MCF 10A (cell line): ENCODE measurements at places on chromosomes 5 and 9.

DNA sequence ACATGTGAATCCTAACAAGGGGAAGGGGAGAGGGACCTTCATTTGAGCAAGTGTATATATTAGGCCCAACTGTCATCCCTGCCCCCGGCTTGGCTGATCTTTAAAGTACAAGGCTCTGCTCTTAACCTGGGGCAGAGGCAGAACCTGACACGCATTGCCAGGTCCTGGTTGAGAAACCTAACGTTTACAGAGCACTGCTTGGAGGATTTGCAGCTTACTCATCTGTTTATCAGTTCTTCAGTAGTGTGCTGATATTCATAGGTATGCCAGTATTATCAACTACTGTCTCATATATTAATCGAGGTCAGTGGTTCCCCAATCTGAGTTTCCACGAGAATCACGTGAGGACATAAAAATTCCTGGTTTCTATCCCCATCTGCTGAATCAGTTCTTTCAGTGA, 50.4 kb downstream of the ACO1 start:
- no peak for DNase-seq

DNA sequence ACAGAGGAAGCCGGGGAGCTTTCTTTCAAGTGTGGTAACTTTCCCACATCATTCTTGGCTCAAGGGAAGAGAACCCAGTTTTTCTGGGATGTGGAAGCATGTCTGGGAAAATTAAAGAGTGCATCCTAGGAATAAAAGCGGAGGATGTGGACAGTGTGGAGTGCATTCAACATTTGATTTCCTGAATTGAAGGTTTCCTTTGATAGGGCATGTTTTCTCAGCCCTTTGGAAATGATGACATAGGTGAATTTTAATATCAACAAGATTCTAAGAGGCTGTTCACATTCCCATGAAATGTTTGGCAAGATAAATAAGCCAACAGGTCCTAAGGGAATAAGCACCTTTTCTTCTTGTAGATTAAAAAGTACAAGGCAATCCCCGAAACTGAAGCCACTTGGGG, 63.6 kb downstream of the ENTREP1 start:
- no peak for DNase-seq

DNA sequence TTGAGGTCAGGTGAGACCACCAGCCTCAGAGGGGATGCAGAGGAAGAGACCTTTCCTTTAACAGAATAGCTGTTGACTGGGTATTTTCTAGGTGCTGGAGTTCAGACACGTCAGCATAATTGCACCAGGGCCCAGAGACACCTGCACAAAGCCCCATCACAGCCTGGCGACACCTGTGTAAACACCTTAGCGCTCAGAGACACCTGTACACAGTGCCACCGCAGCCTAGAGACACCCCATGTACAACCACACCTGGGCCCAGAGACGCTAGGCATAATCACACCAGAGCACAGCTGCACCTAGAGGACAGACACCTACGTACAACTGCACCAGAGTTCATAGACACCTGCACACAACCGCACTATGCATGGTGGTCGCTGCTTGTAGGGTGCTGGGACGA, 1.0 kb downstream of the TRIP13 start:
- no peak for DNase-seq

- DNase-seq, result no peak
Measured at GRCh38 chr5:152503206-152503605, 98.1 kb upstream of the NMUR2 start.

- peak; percentile 59 for DNase-seq
Measured at GRCh38 chr9:124551472-124552272, 44.5 kb upstream of the NR5A1 start.

DNA sequence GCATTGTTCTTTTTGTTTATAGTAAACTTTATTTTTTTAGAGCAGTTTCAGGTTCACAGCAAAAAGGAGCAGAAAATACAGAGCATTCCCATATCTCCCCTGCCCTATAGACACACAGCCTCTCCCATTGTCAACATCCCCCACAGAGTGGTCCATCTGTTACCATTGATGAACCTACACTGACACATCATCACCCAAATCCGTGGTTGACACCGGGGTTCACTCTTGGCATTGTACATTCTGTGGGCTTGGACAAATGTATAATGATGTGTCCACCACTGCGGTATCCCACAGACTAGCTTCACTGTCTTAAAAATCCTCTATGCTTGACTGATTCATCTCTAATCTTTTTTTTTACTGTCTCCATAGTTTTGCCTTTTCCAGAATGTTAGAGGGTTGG, 120.7 kb upstream of the SPATA31C2 start:
- no peak for DNase-seq

GRCh38 chr5:180328296-180329137, 24.6 kb downstream of the GFPT2 start:
- peak; percentile 97 for DNase-seq

GRCh38 chr5:127754706-127755105, 51.5 kb downstream of the CCDC192 start:
- no peak for DNase-seq

DNA sequence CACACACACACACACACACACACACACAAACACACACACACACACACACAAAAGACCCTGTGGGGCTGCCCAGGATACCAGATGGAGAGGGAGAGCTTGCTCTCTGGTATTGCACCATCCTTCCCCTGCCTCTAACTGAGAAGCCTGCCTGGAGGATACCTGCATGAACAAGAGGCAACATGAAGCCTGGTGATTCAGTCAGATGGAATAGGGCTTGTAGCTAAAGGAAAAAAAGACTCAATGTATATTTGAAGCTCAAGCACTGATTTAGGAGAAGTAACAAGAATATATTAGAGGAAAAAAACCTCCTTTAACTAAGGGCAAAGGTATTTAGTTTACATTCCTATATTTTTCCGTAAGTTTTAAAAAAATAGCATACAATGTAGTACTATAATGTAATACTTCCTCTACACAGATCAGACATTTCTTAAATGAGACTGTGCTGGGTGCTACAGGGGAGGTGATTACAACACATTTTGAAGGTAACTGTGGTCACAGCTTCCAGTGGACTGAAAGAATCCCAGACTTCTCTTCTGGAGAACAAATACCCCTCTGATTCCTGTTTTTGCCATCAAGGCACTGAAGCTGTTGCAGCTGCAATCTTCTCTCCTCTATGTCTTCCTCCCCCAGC, 169.3 kb downstream of the DCP2 start:
- peak; percentile 83 for DNase-seq

DNA sequence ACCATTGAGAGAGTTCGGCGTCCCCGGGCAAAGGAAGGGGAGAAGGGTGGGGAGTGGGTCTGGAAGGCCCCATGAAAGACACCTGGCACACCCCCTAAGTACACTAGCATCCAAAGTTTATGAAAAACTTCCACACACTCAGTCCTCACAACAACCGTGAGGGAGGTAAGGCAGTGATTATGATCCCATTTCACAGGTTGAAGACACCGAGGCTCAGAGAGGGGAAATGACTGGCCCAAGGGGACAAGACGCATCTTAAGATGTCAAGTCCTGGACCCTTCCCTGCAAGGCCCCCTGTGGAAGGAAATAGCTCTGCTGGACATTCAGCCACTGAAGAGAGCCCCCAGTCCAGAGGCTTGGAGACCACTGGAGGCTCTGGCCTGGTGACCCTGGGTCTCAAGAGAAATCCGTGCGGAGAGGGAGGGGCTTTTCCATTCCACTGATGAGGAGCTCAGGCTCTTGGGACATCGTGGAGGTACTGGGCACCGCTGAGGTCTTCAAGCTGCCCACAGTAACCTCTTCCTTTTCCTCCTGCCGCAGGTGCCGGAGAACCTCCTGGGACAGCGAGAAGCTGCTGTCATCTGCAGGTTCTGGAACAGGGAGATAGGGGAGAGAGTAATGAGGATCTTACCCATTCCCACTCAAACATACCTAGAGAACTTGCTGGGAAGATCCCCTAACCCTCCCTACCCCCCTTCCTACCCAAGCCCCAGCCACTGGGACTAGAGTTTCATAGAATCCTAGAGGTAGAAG, 5.2 kb downstream of the SMIM33 start:
- DNase-seq, result no peak

DNA sequence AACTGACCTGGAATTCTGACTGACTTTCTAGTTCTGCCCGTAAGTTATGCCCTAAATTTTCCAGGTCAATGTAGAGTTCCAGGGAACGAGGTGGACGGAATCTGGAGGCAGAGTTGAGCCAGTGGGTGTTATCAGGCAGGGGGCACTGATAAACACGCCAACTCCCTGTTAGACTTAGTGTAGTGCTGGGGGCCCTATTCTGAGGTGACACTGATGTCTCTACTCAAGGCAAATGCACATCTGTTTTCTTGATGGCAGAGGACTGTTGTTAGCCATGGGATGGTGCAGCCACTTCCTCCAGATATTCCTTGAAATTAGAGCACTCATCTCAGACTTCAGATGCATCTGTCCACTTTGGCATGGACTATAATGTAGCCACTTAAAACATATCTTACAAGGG, 83.5 kb downstream of the C9orf152 start:
- DNase-seq, result no peak

GRCh38 chr5:173397516-173397915, 69.3 kb upstream of the STC2 start:
- no peak for DNase-seq

- DNase-seq, result no peak
Measured at GRCh38 chr5:167578977-167579692, 712.3 kb upstream of the WWC1 start.

DNA sequence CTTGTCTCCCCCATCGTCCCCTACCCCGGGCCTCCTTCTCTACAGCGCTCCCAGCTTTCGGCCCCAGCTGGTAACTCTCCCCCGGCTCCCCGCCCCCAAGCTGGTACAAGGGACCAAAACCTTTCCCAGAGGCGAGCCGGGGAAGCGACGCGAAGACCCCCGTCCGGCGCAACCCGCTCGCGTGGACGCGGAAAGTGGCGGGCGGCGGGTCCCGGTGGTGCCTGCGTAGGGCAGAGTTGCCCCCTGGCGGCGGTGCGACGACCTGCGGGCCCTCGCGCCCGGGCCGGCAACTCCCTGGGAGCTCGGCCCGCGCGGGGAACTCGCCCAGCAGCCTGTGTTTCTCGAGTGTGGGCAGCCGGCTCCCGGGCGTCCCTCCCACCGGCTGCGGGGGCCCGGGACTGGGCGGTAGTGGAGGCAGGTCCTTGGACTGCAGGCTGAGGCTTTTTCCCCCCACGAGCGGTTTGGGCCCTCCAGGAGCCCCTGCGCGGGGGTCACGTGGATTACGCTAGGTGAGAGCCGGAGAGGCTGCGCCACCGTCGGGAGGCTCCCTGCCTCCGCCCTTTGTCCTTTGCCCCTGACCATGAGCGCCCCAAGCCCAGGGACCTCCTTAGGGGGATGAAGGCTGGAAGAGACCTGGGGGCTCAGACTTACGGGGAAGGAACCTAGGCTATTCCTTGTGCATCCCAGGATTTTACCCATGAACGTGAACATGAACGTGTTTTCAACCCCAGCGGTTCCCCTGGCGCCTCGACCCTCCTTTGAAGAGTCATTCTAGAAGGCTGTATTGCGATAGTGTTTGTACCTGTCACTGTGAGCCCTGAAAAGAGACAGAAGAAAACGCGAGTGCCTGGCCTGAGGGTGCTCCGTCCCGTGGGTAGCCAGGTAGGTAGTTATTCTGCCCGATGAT, 2.9 kb upstream of the FOXD1 start:
- DNase-seq, result peak; percentile 45

DNA sequence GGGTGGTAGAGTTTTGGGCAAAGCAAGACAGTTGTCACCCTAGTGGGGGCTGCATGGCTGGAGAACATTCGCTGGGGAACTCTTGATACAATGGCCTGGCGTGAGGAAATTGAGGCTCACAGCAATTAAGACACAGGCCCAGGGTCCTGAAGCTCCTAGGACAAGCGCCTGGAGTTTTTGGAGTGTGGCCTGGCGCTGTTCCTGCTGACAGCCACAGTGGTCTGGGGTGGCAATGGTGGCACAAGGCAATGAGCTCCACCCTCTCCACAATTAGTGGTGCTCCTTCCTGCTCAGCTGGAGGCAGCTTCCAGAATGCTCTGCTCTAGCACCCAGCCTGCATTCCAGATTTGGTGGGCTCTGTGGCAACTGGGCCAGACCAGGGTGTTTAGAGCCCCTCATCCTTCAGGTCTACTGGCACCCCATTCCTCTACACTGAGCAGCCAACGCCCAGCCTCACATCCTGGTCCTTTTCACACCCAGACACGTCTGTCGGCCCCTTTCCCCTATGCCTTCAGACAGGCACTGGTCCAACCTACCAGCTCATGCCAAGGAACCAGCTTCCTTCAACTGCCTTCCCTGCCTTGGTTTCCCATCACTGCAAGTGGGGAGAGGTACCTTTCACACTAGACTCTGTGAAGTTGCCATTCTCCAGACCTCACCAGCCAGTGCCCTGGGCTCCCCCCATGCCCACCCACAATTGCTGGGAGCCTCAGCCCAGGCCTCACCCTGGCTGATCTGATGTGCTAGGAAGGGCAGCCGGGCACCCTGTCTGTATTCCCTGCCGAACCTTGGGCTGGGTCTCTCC, 138.1 kb upstream of the COL5A1 start:
- peak; percentile 8 for DNase-seq

DNA sequence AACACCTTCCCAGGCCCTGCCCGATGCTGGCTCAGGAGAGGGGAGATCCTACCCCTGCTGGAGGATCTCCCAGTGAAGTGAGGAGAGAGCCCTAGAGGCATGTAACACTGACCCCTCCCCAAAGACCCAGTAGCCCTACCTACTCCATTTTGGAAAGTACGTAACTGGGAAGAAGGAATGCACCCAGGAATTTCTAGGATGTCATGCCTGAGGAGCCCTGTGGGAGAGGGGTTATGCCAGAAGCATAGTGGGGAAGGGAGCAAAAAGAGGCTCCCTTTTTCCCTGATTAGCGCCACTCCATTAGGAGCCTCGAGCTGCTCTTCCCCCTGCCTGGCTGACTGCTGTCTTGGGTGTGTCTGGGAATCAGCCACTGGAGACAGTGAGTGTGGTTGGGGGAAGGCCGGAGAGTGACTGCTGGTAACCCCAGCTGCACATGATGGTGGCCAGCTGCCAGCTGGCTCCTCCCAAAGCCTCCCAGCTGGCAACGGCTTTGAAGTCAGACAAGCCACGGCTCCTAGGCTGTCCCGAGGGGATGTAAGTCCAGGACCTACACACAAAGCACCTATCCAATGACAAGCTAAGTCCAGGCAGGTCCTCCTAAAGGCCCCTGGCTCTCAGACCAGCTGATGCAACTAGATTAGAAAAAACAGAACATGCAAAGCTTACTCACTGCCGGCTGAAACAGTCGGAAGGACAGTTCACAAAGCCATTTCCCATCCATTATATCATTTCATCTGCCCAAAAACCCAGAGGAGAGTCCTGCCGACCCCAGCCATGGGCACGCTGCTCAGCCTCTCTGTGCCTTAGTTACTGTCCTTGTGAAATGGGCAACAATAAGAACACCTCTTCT, 136.5 kb upstream of the ABCA1 start:
- DNase-seq, result peak; percentile 97

GRCh38 chr5:73387149-73387591, 61.4 kb downstream of the FOXD1 start:
- DNase-seq, result no peak

DNA sequence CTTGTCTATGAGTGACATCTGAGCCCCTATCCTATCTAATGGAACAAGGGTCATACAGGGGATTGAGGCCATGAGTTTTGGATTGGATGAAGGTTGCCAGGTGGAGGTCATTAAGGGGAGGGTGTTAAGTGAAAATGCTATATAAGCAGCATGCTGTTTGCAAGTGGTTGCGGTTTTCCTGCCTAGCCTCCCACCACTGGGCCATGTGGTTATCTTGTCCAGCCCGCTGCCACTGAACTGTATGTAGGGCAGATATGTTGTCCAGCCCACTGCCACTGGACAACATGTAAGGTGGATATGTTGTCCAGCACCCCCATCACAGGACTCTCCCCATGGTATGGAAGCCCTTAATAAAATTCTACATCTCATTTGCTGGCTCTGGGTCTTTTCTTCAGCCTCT, 200.0 kb downstream of the FGF10 start:
- no peak for DNase-seq
